ENCODE measurements at places on chromosomes 12 and 14. TPM values are rescaled to one million over a fixed set of nuclear protein-coding genes. Genes with fewer than 3 reads are reported as not detected.

The GALNT8 gene
- total RNA-seq, result 4.1 TPM

The KIF21A gene
- 44.7 TPM for total RNA-seq

The C12orf43 gene
- 11.8 TPM for total RNA-seq

The SVOP gene
- under 0.01 TPM for total RNA-seq

The TCL1B gene
- total RNA-seq, result 18.5 TPM

The AHNAK2 gene
- 2.3 TPM for total RNA-seq

The GUCY2C gene
- 2.5 TPM for total RNA-seq

The CDKN3 gene
- 56.7 TPM for total RNA-seq

The IRAK3 gene
- 0.28 TPM for total RNA-seq

The CHGA gene
- total RNA-seq, result 20.6 TPM

The FRMD6 gene
- total RNA-seq, result 17.4 TPM

The FCF1 gene
- total RNA-seq, result 24.9 TPM

The GNG2 gene
- total RNA-seq, result 5.9 TPM

The CCDC197 gene
- total RNA-seq, result not detected

The GYS2 gene
- total RNA-seq, result not detected

The IAPP gene
- total RNA-seq, result not detected

The ACVRL1 gene
- total RNA-seq, result 0.07 TPM

The SNW1 gene
- total RNA-seq, result 63.9 TPM

The LLPH gene
- total RNA-seq, result 8.5 TPM

The ERGIC2 gene
- 71.3 TPM for total RNA-seq

The EIF2S3B gene
- total RNA-seq, result 13.3 TPM

The KRT71 gene
- not detected for total RNA-seq

The AQP5 gene
- 1.7 TPM for total RNA-seq

The ADAM21 gene
- total RNA-seq, result not detected

The CCDC38 gene
- total RNA-seq, result not detected

The ETNK1 gene
- 78.6 TPM for total RNA-seq

The RPL41 gene
- total RNA-seq, result 4,060 TPM

The TAS2R31 gene
- total RNA-seq, result 0.48 TPM

The RNASE9 gene
- total RNA-seq, result not detected

The DACT1 gene
- total RNA-seq, result 9.5 TPM

The SLC38A6 gene
- total RNA-seq, result 6.1 TPM

The CD163L1 gene
- total RNA-seq, result 0.22 TPM

The GARIN6 gene
- not detected for total RNA-seq

The SPTB gene
- total RNA-seq, result 0.22 TPM

The MANSC1 gene
- total RNA-seq, result 0.94 TPM

All from H7 (cell line).